ENCODE measurements at places on chromosomes 16 and 17. TPM values are rescaled to one million over a fixed set of nuclear protein-coding genes. Genes with fewer than 3 reads are reported as not detected.

DNA sequence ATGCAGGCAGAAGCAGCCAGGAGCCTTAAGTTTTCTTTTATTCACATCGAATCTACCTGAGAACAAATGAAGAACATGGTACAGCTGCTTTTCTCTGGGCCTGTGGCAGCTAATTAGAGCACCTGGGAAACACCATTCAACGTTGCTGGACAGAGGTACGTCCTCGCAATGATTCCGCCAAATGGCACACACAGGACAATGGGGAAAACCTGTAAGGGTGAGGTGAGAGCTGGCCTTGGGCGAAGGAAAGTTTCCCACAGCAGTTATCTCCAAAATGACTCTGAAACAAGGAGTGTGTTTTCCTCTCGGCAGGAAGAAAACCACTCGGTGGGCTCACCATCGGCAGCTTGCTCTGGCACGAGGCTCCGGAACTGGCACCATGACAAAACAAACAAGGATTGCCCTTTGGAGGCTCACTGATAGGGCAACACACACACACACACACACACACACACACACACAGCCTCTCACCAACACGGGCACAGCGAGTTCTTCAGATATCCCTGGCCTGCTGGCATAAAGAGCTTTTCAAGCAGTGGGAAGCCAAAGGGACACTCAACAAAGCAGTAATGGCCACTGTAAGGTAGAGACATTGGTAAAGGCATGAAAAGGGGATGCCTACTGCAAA lies 73.7 kb downstream of the ZFHX3 start:
- DNase-seq, result no peak
- no peaks in the 10 kb centered on the region for H3K27me3 ChIP-seq
- H3K4me1 ChIP-seq, result no peaks in the 10 kb centered on the region
- H3K36me3 ChIP-seq, result no peaks in the 10 kb centered on the region
- H3K27ac ChIP-seq, result no peak overlapping the region
- H3K4me3 ChIP-seq, result no peak overlapping the region

DNA sequence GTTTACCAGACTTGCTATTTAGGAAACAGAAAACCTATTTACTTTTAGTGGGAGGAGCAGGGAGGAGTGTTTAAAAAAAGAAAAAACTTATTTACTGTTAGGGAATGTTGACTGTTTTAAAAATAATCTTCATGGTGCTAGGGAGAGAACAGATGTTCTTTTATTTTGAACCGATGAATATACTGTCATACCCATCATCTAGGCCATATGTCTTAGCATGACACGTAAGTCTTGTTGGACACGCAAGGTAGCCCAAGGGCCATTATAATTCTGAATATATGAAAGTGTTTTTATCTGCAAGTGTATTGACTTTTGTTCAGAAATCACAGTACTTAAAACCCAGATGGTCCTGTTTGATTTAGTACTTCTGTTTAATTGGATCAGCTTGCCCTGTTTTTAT lies 11.6 kb downstream of the WIPF2 start:
- no peak overlapping the region for H3K4me3 ChIP-seq
- no peaks in the 10 kb centered on the region for H3K36me3 ChIP-seq
- DNase-seq, result no peak

GRCh38 chr16:26765087-26765486 lies 301.6 kb upstream of the C16orf82 start:
- H3K27me3 ChIP-seq, result no peaks in the 10 kb centered on the region
- H3K4me1 ChIP-seq, result no peaks in the 10 kb centered on the region
- no peaks in the 10 kb centered on the region for H3K36me3 ChIP-seq
- H3K27ac ChIP-seq, result no peak overlapping the region

DNA sequence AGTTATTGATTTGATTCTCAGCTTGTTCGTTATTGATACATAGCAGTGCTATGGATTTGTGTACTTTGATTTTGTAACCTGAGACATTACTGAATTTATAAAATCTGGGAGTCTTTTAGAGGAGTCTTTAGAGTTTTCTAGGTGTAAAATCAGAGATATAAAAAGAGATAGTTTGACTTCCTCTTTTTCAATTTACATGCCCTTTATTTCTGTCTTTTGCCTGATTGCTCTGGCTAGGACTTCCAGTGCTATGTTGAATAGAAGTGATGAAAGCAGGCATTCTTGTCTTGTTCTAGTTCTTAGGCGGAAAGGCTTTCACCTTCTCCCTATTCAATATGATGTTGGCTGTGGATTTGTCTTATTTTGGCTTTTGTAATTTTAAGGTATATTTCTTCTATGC lies 106.2 kb downstream of the PHKB start:
- H3K4me3 ChIP-seq, result no peak overlapping the region
- H3K27ac ChIP-seq, result no peak overlapping the region
- DNase-seq, result no peak
- H3K36me3 ChIP-seq, result no peaks in the 10 kb centered on the region

DNA sequence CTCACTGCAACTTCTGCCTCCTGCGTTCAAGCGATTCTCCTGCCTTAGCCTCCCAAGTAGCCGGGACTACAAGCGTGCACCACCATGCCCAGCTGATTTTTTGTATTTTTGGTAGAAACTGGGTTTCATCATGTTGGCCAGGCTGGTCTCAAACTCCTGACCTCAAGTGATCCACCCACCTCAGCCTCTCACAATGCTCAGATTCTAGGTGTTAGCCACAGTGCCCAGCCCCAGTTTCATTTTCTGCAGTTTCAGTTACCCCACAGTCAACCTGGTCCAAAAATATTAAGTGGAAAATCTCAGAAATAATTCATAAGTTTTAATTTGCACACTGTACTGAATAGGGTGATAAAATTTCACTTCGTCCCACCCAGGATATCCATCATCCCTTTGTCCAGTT lies 28.7 kb downstream of the KNOP1 start:
- H3K4me1 ChIP-seq, result no peaks in the 10 kb centered on the region
- H3K4me3 ChIP-seq, result no peak overlapping the region
- no peak overlapping the region for H3K27ac ChIP-seq
- H3K27me3 ChIP-seq, result no peaks in the 10 kb centered on the region
- no peak for DNase-seq
- no peaks in the 10 kb centered on the region for H3K36me3 ChIP-seq

- DNase-seq, result no peak
- H3K27me3 ChIP-seq, result no peaks in the 10 kb centered on the region
- no peaks in the 10 kb centered on the region for H3K4me1 ChIP-seq
These were observed 18.2 kb downstream of the LASP1NB start for GRCh38 chr17:38943607-38944006.

The EPN3 gene
- total RNA-seq, result not detected

All from uterus (tissue), 4 donors.